ENCODE measurements at places on chromosomes 16 and 17. TPM values are rescaled to one million over a fixed set of nuclear protein-coding genes. Genes with fewer than 3 reads are reported as not detected.

Gene KRTAP4-4
- not detected for total RNA-seq

Gene JUP
- total RNA-seq = 112 TPM

Gene ACE
- total RNA-seq = 9.7 TPM

Gene RHBDL3
- 0.19 TPM for total RNA-seq

Gene OR4D1
- total RNA-seq = 0.08 TPM

Gene PLK1
- total RNA-seq = 84.5 TPM

Gene CLEC18A
- total RNA-seq = 2.2 TPM

Gene IL32
- 4.5 TPM for total RNA-seq

Gene HOXB8
- not detected for total RNA-seq

Gene RAPGEFL1
- total RNA-seq = 20.8 TPM

DNA sequence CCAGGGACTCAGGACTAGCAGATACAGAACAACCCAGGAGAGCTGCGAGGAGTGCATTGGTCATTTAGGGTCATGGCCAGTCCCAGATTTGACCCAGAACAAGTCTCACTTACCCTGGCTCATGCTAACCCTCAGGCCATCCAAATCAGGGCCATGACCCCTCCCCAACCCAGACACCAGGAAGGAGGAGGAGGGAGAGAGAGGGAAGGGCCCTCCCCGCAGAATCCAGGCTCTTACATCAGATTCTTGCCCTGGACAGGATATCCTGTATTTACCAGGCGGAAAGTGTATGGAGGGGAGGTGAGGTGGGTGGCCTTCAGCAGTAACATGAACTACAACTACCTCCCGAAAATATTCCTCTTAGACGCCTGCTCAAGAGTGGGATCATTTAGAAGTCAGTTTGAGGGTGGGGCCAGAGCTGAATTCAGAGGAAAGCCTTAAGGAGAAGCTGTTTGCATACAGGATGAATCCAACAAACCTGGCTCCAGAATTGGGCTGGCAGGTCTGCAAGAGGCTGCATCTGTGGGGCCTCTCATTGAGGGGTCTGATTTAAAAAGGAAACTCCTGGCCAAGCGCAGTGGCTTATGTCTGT lies 2.1 kb downstream of the VAT1 start:
- DNase-seq = peak; percentile 59

DNA sequence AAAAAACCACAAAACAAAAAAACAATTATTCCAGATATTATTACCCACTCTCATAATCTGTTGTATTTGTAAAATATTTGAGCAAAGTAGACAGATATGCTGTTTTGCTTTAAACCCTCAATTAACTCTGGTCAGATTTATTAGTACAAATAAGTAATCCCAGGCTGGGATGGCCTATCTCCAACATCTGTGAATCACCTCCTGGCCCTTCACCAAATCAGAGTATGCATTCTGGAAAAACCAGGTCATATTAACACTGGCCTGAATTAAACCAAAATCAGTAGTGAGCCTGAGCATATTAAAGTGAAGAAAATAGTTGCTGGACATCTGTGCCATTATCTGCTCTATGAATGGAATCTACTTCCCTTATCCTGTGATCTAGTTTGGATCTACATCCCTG lies 41.0 kb downstream of the STAT3 start:
- DNase-seq = no peak

GRCh38 chr16:56426585-56426984 lies 1.2 kb upstream of the AMFR start:
- no peak for DNase-seq

GRCh38 chr17:26792486-26792885 lies 501.4 kb upstream of the WSB1 start:
- DNase-seq = no peak

DNA sequence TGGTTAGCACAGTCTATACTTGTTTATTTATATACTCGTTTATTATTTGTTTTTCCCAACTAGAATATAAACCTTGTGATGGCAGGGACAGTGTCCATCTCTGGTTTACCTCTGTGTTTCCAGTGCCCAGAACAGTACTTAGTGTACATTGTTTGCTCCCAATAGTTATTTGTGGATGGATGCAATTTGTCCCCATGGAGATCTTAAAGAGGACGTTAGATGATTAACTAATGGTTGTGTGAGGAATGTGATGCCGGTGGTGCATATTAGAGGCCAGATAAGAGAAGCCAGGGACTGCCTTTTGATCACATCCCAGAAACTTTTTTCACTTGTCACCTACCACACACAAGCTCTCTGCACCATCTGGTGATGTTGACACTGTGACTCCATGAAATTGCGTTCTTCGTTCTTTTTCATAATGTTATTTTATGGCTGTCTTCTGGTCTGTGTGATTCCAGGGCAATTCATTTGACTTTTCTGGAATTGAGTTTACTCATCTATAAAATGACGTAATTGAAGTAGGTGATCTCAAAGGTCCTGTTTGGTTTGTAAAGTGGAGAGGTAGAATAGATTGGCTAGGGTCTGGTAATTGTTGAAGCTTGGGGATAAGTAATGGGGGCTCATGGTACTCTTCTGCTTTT lies 1.2 kb downstream of the COX10 start:
- DNase-seq = no peak

GRCh38 chr16:48503336-48503735 lies 106.6 kb downstream of the N4BP1 start:
- DNase-seq = no peak

DNA sequence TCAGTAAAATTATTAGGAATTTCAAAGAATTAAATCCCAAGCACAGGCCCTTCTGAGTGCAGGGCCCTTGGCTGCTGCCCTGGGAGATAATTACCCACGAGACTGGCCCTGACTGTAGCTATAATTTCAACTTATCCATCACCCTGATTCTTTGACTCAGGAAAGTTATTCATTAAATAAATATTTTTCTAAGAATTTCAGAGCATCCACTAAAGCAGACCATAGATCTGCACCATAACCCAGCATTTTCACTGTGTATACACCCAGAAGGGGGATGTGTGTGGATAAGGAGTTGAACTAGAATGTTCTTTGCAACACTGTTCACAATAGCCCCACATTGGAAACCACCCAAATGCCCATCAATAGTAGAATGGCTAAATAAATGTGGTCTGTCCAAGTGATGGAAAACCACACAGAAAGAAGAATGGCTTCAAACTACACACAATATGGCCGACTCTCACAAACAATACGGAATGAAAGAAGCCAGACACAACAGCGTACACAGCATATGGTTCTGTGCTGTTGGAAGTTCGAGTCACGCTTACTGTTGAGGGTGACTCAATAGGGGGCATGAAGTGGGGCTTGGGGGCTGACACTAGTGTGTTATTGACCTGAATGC lies 33.9 kb upstream of the MEAK7 start:
- DNase-seq = no peak

- no peak for DNase-seq
Measured at GRCh38 chr16:29641561-29641960, 21.5 kb upstream of the SPN start.

DNA sequence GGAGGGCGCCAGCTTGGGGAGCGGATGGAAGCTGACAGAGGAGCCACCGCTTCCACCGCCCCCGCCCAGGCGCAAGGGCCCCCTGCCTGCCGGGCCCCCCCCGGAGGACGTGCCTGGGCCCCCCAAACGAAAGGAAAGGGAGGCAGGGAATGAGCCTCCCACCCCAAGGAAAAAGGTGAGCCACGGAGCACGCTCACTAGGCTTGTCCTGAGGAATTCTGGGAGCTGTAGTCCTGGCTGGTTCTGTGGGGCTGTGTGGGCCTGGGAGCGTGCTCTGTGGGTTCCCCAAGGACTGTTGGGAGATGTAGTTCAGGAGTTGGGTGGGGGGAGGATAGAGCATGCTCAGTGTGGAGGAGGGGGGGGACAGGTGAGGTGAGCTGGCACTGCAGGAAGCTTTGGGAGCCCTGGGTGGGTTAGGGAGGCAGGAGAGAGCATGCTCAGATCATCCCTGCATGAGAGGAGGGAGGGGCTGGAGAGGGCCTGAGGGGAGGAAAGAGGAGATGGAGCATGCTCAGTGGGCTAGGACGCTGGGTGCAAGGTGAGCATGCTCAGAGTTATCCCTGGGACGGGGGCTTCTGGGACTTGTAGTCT lies 4.5 kb downstream of the FBXL19 start:
- DNase-seq = peak; percentile 97

DNA sequence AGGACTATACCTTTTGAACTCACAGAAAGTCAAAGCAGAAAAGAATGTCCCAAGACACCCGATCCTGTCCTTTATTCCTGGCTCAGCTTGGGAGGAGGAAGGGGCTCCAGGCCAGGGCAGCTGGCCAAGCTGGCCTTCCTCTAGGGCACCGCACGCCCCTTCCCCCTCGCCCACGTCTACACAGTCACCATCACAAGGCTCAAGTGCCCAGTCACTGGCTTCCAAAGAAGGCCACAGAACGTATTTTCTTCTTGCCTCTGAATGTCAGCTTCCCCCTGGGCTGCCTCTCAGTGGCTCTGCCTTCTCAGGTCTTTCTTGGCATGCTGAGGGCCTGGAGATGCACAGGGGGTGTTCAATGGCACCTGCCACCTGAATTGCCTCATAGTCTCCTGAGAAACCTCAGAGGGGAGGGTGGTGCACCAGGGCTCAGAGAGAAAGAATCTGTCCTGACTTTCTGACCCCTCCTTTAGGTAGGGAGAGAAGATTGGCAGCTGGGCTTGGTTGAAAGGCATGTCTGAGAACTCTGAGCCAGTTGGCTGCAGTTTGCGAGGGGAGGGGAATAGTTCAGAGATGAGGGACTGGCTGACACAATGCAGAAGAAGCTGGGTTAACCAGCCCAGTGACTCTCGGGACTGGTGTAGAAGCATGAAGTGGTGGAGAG lies 2.1 kb downstream of the DHRS11 start:
- DNase-seq = no peak

- DNase-seq = peak; percentile 13
Measured at GRCh38 chr16:27441998-27442397, 40.0 kb downstream of the IL21R start.

DNA sequence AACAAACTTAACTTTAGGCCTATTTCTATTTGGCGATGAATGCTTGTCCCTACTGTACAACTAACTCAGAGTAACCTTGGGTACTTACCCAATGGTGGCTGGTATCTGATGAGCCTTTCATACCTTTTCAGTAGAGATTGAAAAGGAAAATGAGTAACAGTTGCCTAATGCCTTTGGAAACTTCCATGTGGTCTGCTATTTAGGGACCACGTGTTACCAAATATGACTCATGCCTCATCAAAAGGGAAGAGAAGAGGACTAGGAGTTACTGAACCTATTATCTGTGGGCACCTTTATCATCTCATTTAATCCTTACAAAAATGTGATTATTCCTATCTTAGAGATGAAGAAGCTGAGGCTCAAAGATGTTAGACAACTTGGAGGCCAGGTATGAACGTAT lies 8.1 kb downstream of the MYOCD start:
- no peak for DNase-seq

- DNase-seq = peak; percentile 63
Measured at GRCh38 chr17:14048169-14048568, 21.1 kb upstream of the COX10 start.

GRCh38 chr17:32265192-32265923 lies at the start of gene RHBDL3:
RHBDL3 (plus strand) TSS chr17:32265832; CDS start chr17:32266190, 358 bp downstream.
- DNase-seq = peak; percentile 78

GRCh38 chr16:3028716-3029319 lies 5.0 kb downstream of the THOC6 start:
- no peak for DNase-seq
